Stimulated activated CD4-positive, alpha-beta T cell treated with anti-CD3 and anti-CD28 coated beads, Interleukin-1b, Interleukin-23, amount 100 ng/mL, for 48 hours (primary cell): ENCODE measurements at places on chromosomes 2 and 18.
A peak's percentile ranks its signal among the peaks of the same experiment; 100 is the strongest.

DNA sequence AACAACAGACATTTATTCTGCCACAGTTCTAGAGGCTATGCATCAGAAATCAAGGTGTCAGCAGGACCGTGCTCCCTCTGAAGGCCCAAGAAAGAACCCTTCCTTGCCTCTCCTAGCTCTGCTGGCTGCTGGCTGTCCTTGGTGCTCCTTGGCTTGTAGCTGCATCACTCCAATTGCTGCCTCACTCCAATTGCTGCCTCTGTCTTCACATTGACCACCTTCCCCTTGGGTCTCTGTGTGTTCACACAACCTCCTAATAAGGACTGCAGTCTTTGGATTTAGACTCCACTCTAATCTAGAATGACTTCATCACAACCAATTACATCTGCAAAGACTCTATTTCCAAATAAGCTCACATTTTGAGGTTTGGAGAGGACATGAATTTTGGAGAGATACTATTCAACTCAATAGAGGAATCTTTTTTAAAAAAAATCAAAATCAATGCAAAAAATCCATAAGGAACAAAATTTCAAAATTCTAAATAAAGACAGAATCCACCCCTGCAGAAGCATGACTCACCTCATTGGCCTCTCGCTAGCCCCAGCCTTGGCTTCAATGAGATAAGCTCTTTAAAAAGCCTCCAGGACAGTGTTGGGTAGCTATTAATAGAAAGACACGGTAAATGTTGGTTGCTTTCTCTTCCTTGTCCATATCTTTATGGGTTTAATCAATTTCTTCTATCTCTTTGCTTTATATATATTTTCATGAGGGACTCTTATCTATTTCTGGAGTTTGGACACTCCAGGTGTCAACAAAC, 267.6 kb upstream of the MGAT5 start:
- no peak for DNase-seq

- no peak for DNase-seq
Measured at GRCh38 chr2:17536416-17536815, 4.1 kb upstream of the VSNL1 start.

- no peak for DNase-seq
Measured at GRCh38 chr2:235605312-235606003, 111.6 kb downstream of the AGAP1 start.

- DNase-seq = no peak
Measured at GRCh38 chr18:80254971-80255500, 7.7 kb upstream of the PARD6G start.

GRCh38 chr18:54679318-54680149, 88.5 kb downstream of the DYNAP start:
- no peak for DNase-seq

- no peak for DNase-seq
Measured at GRCh38 chr2:199775267-199775666, 75.7 kb downstream of the FTCDNL1 start.

- no peak for DNase-seq
Measured at GRCh38 chr2:138269765-138270164, 231.8 kb upstream of the SPOPL start.

DNA sequence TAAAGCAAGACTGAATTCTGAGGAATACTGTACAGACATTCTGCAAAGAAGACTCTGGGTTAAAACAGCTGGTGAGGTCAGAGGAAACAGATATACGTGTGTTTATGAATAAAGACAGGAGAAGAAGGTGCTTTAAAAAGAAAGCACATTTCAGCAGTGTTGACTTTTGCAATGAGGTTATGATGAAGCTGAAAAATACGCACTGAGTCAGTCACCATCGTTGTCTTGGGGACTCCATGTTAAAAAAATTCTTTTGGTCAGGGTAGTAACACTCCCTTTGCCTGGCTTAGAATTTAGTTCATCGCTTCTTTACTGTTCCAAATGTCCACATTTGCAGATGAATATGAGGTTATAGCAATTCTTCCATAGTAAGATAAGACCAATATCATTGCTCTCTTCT, 1049.0 kb downstream of the TSN start:
- DNase-seq = no peak

DNA sequence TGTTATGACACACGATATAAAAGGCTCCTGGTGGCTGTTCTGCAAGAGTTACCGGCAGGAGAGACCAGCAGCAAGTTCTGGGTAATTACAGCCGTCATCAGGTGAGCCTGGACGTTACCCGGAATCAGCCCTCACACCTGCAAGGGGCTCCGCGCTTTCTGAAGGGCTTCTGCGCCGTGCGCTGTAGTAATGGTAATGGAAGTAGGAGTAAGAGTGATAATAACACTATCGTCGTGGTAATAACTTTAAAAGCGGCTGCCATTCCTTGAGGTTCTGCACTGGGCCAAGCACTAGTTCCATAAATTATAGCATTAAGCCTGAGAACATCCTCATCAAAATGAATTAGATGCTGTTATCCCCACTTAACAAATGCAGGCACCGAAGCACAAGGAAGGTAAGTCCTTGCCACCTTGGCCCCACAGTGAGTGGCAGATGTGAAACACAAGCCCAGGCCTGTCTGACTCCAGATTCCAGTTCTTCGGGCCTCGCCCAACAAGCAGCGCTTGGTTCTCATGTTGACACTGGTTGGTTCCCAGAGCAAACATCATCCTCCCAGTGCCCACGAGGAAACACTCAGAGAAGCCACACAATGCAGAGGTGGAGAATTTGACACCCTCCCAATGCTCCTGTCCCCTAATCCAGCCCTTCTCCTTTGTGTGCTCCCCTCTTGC, 205.2 kb downstream of the EIPR1 start:
- no peak for DNase-seq

GRCh38 chr2:20390524-20391123, 40.0 kb upstream of the PUM2 start:
- no peak for DNase-seq

DNA sequence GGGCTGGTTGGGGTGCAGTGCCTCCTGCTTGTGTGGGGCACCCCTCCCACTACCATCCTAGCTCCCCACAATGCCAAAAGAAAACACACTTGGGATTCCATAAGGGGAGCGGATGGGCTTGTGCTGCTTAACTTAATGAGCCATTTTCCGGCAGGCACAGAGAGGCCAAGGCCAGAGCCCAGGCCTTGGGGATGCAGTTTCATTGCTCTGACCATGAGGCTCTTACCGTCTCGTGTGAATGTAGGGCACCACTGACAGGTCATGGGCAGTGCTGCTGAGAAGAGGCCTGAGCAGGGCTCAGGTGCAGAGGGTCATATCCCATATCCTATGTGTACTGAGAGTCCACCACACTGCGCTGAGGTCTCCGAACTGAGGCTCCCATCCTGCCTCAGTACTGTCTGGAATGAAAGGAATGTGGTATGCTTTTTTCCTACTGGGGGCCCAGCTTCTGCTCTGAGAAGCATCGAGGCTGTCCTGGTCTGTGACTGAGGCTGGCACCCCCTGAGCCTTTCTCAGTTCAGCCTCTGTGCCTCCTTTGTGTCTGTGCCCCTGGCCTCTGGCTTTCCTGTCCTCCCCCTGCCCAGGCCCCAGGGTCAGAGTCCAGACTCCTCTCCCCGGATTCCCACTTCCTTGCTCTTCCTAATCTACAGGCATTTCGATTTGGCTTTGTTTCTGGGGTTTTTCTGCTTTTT, 45.2 kb upstream of the MAPRE3 start:
- no peak for DNase-seq

DNA sequence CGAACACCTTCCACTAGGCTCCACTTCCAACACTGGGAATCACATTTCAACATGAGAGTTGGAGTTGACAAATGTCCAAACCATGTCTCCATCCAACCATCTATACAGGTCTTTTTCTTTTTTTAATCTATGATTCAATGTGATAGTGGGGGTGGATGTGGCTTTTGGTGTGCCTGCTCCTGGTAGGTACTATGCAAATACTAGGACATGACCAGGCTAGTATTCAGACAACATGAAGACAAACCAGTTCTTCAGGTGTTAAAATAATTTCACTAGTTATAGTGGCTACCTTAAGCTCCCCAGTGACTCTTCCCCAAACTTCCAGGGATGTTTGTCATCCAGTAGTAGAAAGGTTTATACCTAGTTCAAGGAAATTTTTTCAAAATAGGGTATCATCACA, 387.5 kb downstream of the CDH2 start:
- no peak for DNase-seq

DNA sequence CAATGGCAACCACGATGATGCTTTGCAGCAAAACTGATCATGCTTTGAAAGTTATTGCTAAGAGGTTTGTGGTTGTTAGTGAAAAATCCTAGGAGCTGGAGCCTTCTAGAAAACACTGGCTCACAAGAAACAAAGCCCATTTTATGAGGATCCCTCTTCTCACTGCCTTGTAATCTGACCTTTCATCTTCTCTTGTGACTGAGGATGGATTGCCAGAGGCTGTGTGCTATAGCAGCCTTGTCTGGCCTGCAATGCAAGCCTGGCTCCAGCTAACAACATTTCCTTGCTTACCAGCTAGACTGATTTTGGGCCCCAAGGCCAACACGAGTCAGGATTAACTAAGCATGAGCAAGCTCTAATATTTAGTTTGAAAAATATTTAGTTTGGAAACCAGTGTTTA, 13.1 kb downstream of the PIEZO2 start:
- DNase-seq = no peak

GRCh38 chr2:104249629-104250028, 604.3 kb upstream of the POU3F3 start:
- no peak for DNase-seq

GRCh38 chr2:199861132-199861774, 10.3 kb upstream of the FTCDNL1 start:
- no peak for DNase-seq

DNA sequence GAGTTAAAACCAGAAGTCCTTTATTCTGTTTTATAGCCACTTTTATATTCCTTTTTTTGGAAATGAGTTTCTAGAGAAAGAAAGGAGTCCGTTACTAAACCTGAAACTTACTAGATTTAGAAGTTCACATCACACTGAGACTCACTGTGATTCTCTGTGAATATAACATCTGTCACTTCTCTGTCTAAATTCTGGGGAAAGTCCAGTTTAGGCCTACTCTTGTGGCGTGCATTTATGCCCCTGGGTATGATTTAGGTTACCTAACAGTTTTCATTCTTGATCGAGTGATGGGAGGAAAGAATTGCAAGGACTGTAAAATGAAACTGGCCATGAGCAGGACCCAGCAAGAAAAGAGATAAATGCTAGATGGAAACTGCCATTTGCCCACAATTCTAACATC, 449.6 kb downstream of the SPAG16 start:
- no peak for DNase-seq

GRCh38 chr2:201630577-201630976, 12.7 kb downstream of the TMEM237 start:
- DNase-seq = no peak

GRCh38 chr18:7607540-7608173, 40.5 kb downstream of the PTPRM start:
- no peak for DNase-seq

GRCh38 chr2:45993476-45993991, 303.7 kb upstream of the EPAS1 start:
- peak; percentile 54 for DNase-seq

DNA sequence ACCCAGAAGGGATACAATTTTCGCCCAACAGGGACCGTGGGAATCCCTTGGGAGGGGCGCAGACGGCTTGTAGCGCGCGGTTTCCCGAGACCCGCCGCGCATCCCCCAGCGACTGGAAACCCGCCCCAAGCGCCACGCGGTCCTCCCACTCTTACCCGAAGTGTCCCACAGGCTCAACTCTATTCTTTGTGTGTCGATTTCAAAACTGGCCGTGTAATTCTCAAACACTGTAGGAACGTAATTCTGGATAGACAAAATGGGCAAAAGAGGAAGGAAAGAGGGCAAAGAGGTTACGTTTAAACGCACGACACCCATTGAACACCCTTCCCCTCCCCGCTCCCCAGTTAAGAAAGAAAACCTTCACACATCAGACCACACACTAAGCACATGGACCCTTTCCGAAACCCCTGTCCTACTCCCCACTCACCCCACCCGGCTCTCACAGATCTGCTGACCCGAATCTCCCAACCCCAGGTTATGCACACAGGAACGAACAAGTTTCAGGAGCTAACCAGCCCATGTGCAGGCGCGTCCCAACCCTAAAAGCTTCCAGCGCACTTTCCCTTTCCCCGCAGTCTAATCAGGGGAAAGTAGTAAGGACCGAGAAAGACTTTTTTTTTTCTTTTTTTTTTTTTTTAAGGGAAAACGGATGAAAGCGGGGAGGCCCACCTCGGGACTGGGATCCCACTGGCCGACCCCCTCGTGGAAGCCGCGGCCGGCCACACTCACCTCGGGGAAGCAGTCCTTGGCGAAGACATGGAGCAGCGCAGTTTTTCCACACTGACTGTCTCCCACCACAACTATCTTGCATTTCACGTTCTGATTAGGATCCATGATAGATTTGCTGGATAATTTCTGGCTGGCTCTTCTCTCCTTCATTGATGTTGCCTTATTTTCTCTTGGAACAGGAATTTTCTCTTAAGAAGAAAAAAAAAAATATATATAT, 655 bp downstream of the RND3 start:
- no peak for DNase-seq

- DNase-seq = no peak
Measured at GRCh38 chr2:158923180-158923594, 45.3 kb upstream of the TANC1 start.

DNA sequence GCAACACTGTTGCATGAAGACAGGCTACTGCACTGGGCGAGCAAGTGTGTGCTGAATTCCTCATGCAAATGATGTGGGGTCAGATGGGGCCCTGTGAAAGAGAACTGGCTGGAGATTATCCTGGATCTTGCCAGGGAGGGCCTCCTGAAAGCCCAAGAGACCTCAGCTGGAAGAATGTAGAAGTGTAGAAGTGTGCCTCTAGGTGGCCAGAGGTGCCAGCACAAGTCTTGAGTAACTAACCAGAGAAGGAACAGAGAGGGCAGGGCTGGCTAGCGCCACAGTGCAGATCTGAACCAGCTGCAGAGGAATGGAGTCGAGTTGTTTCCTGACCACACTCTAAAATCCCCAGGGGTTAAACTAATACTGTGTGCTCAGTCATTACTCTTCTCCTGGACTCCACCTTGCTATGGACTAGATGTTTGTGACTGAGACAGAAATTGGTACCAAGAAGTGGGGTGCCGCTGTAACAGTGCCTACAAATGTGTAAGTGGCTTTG, 399.3 kb downstream of the LRATD1 start:
- no peak for DNase-seq

DNA sequence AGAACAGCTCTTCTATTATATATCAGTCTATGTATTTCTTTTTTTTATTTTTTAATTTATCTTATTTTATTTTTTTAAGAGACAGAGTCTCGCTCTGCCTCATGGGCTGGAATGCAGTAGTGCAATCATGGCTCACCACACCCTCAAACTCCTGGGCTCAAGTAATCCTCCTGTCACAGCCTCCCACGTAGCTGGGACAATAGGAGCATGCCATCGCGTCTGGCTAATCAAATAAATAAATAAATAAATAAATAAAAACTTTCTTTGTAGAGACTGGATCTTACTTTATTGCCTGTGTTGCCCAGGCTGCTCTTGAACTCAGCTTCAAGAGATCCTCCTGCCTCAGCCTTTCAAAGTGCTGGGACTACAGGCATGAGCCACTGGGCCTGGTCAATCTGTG, 117.0 kb downstream of the RBMS1 start:
- DNase-seq = no peak
